ENCODE measurements at places on chromosomes 1 and 21.
A peak's percentile ranks its signal among the peaks of the same experiment; 100 is the strongest.

DNA sequence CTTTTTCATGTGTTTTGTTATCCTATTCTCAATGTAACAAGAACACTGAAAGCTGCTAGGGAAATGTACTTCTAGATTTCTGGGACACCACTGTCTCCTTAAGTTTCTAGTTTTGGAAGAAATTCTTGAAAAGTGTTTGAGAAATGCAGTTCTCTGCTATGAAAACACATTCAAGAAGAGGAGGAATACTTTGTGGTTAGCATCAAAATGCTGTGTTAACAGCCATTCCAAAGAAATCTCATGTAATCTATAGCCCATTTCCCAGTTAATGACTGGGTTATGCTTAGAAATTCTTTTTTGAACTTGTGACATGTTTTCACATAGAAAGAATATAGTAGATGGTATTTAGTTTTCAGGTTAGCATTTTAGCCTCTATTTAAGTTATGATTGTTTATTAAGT is 6.0 kb downstream of the RAVER2 start:
- DNase-seq: no peak

- no peak for DNase-seq
Measured at GRCh38 chr1:209927466-209927865, 10.6 kb upstream of the SYT14 start.

DNA sequence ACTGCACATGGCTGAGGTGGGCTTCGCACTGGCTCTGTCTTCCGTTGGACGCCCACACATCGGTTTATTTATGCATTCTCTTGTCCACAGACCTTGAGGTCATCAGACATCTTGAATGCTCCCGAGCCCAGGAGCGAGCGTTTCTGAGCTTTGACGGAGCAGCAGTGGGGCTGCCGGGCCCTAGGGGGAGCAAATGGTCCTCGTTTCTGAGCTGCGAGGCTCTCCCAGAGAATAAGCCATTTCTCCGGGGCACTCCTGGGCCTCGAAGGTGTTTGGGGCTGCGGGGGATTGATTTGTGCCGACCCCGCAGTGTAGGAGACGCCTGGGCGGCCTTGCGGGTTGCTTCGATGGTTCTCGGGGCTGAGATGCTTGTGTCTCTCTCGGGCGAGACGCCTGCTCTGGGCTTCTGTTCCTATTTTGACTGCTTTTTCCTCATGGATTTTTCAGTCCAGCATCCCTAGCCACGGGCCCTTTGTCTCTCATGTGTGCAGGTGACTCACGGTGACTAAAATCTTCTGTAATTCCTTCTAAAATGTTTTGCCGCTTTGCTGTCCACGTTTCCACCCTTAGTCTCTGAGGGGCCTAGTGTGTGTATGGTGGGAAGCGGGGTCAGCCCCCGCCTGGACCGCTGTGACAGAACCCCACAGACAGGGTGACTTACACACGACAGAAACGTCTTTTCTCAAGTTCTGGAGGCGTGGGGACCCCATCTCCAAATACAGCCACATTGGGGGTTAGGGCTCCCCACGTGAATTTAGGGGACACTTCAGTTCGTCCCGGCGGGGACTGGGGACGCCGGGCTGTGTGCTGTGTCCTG is 62.1 kb downstream of the FAAP20 start:
- DNase-seq: no peak

GRCh38 chr1:3235496-3235895 is 166.5 kb downstream of the PRDM16 start:
- no peak for DNase-seq

GRCh38 chr1:219990782-219991510 is 55.4 kb downstream of the EPRS1 start:
- peak; percentile 5 for DNase-seq

DNA sequence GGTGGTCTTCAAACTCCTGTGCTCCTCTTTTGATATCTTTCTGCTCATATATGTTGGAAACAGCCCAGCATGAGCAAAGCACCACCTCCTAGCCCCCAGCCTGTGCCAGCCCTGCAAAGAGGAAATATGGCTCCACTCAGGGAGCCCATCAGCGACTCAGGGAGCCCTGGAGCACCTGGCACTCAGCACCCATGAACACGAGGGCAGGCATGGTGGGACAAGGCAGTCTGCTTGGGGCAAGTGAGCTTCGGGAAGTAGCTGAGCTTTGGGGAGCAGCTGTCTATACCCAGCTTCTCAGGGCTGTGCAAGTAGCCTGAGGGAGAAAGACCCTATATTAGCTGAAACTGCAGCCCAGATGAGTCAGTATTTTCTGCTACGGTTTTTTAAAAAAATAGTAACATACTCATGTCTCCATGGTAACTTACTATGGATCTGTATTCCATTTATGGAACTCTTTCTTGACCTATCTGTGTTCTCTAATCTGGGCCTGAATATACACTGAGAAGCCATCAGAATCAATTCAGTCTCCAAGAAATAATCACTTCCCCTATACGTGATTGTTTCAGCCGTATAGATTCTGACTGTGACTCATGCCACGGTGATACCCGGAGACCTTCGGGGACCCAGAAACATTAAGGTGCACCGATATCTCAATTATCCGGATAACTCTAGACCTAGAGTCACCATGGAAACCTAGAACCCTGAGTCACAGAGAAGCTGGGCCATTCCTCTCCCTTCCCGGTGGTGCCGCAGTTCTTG is 1.5 kb upstream of the ETS2 start:
- no peak for DNase-seq

GRCh38 chr1:2151252-2151651 is 43.3 kb downstream of the FAAP20 start:
- peak; percentile 72 for DNase-seq

- no peak for DNase-seq
Measured at GRCh38 chr1:202725526-202725925, 15.3 kb upstream of the SYT2 start.

GRCh38 chr1:201538612-201539551 is at the start of gene NAV1:
TSS of gene NAV1 (plus strand) at chr1:201539127. CDS start at chr1:201622885, 83,758 bp downstream.
- peak; percentile 57 for DNase-seq

- no peak for DNase-seq
Measured at GRCh38 chr1:59418363-59419144, 121.7 kb downstream of the FGGY start.

DNA sequence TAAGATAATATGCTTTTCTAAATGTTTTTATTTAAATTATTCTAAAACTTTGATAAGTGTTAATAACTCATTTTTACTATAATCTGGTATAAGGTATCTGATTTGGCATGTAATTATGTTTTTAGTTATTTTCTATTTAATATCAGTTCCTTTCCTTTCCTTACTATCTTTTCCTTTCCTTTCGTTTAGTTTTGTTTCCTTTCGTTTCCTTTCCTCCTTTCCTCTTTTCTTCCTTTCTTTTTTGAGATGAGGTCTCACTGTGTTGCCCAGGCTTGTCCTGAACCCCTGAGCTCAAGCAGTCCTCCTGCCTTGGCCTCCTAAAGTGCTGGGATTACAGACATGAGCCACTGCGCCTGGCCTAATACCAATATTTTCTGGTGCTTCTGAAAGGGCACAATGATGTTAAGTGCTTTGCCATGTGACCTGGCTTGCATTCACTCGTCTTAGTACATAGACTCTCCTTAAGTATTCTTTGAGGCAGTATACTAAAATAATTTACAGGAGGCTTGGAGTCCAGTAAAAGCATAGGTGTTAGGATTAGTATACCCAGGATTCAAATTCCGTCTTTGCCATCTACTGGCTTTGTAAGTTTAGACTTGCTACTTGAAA is 18.7 kb downstream of the MIER1 start:
- DNase-seq: no peak

- no peak for DNase-seq
Measured at GRCh38 chr1:168453056-168453455, 90.7 kb downstream of the XCL2 start.

- no peak for DNase-seq
Measured at GRCh38 chr1:22892789-22893188, 79.9 kb downstream of the LACTBL1 start.

DNA sequence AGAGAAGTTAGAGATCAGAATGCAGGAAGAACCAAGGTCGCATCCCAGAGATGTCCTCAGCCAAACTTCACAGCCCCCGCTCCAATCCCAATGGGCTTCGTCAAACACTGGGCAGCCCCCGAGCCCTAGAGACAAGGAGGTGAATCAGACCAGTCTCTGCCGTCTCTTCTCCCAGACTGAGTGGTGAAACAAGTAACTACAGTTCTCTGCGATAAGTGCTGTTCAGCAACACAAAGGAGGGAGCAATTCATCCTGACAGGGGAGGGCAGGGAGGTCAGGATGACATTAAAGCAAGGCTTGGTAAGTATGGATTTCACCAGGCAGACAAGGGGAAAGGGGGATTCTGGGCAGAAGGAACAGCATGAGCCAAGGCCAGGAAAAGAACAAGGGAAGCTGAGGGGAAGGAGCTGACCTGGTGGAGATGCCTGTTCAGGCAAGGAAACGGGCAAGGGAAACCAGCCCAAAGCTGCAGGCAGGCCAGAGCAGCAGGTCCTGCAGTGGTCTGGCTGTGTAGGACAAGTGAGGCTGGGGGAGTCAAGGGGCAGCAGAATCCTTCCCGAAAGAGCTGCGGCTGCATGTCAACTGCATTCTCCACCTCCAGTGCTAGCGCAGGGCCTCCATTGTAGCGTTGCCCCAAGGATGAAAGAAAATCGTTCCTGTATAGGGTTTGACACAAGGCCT is 13.6 kb upstream of the ERI3 start:
- no peak for DNase-seq

DNA sequence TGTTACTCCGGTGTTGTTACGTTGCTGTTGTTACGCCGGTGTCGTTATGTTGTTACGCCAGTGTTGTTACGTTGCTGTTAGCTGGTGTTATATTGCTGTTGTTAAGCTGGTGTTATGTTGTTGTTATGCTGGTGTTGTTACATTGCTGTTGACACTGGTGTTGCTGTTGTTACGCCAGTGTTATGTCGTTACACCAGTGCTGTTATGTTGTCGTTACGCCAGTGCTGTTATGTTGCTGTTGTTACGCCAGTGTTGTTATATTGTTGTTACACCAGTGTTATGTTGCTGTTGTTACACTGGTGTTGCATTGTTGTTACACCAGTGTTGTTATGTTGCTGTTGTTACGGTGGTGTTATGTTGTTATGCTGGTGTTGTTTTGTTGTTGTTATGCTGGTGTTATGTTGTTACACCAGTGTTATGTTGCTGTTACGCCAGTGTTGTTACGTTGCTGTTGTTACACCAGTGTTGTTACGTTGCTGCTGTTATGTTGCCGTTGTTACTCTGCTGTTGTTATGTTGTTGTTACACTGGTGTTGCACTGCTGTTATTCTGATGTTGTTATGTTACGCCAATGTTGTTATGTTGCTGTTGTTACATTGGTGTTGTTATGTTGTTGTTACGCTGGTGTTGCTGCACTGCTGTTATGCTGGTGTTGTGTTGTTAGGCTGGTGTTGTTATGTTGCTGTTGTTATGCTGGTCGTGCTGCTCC is 25.6 kb downstream of the H6PD start:
- no peak for DNase-seq

- DNase-seq: no peak
Measured at GRCh38 chr21:44742418-44743153, 31.2 kb upstream of the TSPEAR start.

DNA sequence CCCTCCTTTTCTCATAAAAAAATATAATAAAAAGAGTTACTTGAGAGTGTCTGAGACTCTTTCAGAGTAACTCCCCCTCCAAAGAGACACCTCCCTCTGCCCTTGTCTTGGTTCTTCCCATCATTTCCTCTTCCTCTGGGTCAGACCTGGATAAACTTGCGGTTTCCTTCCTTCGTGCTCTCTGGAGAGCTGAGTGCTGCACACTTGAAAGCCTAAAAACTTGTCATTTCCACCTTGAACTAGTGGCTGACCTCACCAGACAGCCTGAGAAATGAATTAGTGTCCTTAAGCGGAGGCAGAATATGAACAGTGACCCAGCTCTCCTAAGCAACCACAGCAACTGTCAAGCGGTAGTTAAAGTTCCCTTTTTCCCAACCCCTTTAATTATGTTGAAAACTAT is 88.4 kb upstream of the PROX1 start:
- DNase-seq: no peak

DNA sequence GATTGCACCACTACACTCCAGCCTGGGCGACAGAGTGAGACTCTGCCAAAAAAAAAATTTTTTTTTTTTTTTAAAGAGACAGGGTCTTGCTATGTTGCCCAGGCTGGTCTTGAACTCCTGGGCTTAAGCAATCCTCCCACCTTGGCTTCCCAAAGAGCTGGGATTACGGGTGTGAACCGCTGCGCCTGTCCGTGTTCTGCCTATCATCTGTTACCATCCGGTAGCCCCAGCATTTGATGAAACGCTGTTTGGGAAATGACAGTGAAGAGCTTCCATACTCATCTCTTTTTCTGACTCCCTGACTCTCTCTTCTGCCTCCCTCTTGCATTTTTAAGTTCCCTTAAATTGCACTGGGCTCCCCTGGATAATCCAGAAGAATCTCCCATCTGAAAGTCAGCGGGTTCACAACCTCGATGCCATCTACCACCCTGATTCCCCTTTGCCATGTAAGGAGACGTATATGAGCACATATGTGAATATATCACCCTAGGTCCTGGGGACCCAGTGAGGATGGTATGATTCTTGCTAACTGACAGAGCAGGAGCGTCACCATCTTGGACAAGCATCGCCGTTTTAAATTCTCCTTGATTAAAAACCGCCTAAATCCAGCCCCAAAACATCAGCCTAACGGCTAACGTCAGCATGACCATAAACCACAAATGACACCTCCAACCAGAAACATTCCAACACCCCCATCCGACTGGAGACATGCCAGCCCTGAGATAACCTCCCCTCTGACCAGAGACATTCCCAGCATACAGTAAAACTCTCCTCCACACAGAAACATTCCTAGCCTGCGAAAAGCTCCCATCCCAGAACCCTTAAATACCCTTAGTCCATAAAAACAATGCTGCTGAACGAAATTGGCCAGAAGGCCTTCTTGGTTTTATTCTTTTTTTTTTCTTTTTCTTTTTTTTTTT is 12.4 kb downstream of the TNFRSF8 start:
- DNase-seq: peak; percentile 6

DNA sequence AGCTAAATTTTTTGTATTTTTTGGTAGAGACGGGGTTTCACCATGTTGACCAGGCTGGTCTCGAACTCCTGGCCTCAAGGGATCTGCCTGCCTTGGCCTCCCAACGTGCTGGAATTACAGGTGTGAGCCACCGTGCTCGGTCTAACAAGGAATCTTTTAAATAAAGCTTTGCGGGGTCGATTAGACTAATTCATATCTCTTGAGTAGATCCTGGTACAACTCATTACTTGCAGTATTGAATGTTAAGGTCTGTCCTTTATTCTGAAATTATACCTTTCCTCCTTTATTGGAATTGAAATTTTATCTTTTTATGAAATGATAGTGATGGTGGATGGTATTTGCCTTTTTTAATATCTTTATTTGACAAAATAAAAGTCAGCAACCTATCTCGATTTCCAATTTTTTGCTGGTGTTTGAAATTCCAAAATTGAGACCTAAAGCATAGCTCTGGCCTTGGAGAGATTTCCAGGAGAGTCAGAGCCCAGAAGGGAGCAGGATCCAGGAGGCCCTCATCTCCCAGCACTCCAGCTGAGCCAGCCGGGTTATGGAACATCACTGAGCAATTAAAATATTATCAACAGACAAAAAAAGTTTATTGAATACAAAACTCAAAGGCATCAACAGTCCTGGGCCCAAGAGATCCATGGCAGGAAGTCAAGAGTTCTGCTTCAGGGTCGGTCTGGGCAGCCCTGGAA is 4.7 kb downstream of the S100A2 start:
- no peak for DNase-seq
